ENCODE measurements at places on chromosomes 6 and 20. TPM values are rescaled to one million over a fixed set of nuclear protein-coding genes. Genes with fewer than 3 reads are reported as not detected.

DNA sequence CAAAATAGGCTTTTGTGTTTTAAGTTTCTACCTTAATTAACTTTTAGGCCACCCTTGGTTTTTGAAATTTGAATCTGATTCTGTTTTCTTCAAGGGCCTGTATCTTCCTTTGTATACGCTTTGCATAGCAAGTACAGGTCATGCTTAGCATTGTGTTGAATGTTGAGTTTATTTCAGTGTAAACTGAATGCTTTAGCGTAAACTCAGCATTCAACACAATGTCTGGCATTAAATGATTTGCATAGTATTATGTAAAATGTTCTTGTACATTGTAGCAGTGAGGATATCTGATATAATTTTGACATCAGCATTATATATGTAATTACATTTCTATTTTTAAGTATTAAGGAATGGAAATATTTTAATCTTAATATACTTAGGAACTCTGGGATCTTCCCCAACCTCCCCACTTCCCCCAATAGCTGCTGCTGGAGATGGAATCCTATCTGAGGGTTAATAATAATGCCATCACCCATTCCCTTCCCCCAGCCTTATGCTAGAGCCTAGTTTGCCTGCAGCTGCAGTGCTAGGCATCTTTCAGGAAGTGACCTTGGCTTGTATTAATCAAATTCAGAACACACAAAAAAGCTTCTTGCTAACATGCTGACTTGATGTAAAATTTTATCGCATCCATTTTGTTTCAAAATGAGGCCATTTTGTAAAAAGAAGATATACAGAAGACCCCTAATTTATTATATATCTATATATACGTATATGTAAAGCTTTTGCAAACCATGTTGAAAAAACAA, 73.1 kb downstream of the NCOA3 start:
- no peak for DNase-seq

GRCh38 chr6:7154341-7155139, 46.8 kb downstream of the RREB1 start:
- DNase-seq: no peak

DNA sequence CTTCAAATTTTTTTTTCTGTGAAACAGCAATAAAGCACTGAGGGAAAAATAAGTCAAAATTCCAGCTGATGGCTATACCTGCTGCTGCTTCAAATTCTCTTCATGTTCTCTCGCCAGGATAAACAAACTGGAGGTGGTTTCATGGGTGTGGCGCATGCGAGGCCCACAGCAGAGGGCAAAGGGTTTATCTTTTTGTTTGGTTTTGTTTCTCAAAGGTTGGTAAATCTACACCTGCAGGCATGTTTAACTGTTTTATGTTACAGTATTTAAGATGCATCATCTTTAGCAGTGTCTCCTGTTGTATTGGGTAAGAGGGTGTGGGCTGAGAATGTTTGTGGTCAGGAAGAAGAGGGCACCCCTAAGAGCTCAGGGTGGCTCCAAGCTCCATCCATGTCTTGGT, 342.2 kb downstream of the CDH26 start:
- no peak for DNase-seq

DNA sequence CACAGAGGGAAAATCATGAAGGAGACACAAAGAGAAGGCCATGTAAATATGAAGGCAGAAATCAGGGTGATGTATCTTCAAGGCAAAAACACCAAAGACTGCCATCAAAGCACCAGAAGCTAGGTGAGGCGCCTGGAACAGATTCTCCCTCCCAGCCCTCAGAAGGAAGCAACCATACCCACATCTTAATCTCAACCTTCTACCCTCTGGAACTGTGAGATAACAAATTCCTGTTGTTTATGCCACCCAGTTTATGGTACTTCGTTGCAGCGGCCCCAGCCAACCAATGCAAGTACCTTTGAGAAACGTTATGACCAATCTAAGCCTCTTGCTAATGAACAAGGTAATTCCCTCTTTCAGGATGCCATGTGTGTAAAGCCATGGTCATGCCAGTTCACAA, 66.2 kb upstream of the STXBP5 start:
- no peak for DNase-seq

DNA sequence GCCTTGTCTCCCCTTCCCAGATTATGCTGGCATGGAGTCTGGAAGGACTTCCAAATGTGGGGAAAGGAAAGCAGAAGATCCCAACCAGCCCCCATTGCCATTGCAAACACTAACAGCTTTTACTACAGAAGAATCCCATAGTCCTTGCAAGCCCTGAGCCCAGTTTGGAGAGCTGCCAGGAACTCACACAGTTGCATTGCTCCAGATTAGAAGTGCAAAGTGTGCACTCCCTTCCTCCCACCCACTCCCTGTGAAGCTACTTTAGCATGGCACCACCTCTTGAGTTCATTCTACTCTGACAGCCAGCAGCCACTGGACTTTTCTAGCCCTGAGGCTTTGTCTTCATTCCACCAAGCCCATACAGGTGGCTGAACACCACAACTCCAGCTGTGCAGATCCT, 67.6 kb downstream of the SLC22A2 start:
- DNase-seq: no peak

GRCh38 chr6:2429032-2429431, 183.6 kb upstream of the GMDS start:
- no peak for DNase-seq

DNA sequence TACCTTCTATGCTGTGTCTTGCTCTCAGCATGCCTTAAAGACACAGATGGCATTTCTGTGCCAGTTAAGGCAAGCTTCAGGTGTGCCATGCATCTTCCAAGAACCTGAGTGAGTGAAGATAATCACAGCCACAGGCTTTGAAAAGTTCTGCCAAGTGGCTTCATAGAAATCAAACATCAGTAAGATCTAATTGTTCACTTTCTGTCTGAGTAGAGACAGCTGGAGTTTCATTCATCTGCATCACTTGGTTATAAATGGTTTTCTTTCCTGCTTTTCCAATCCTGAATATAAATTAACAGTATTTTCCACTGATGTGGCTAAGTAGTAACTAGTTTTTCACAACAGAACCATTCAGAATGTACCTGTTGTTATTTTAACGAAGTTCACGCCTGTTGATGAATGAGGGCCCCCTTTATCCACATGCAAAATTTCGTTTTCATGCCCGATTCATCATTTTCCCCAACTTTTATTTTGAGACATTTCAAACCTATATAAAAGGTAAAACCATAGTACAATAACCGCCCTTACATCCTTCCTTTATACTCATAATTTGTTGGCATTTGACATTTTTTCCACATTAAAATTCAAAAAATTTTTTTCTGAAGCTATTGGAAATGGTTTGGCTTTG, 38.6 kb upstream of the KCNG1 start:
- no peak for DNase-seq

DNA sequence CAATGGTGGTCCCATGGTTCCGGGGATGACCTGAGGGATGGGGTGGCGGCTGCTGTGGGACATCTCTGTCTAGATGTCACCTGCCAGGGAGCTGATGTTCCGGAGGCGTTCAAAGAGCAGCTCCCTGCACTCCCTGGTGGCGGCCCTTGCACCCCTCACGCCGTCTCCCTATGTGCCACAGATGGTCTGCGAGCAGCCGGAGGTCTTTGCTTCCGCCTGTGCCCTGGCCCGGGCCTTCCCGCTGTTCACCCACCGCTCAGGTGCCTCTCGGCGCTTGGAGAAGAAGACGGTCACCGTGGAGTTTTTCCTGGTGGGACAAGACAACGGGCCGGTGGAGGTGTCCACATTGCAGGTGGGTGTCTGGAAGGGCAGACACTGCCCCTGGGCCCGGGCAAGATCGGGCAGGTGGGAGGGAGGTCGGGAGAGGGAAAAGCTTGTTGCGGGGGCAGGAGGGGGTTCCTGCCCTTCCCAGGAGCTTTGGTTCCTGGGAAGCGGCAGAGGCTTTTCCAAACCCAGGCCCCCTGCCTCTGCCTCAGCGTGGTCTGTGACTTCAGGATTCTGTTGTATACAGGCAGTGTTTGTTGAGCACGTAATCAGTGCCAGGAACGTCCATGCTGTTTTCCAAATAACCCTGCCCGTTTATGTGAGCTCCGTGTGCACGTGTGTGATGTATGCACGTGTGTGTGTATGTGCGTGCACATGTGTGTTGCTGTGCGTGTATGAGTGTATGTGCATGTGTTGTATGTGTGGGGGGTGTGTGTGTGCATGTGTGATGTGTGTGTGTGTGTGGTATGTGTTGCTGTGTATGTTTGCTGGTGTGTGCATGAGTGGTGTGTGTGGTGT, 1.9 kb downstream of the NPEPL1 start:
- no peak for DNase-seq

BIRC7 gene
- total RNA-seq: not detected

DNA sequence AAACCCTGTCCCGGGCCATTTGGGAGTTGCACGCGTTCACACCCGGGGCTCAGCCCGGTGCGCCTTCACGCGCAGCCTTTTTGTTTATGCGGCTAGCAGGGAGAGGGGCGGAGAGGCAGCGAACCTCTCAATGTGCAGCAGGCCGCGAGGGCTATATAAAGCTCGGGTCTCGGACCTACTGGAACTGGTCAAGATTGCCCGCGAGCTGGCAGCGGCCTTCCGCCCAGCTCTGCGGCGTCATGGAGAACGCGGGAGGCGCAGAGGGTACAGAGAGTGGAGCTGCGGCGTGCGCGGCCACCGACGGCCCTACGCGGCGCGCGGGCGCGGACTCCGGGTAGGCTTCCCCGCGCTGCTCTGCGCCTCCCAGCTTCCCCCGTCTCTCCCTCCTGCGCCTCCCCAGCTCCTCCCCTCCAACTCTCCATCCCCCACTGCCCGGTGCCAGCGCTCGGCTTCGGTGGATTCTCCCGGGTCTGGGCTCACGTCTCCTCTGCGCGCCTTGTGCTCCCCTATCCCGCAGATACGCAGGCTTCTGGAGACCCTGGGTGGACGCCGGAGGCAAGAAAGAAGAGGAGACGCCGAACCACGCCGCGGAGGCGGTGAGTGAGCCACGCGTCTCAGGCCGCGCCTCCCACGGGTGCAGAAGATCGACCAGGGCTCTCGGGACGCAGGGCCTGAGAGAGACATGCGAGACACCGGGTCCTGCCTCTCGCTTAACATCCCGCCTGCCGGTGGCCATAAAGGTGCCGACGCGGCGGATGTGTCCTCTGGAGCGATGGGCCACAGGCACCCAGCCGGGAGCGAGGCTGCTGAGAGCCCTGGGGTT, at the start of gene RIPPLY2:
TSS of gene RIPPLY2 (plus strand) at position 183 of the 823 bp plus-strand sequence. CDS start at position 240, 57 bp downstream.
- no peak for DNase-seq

DNA sequence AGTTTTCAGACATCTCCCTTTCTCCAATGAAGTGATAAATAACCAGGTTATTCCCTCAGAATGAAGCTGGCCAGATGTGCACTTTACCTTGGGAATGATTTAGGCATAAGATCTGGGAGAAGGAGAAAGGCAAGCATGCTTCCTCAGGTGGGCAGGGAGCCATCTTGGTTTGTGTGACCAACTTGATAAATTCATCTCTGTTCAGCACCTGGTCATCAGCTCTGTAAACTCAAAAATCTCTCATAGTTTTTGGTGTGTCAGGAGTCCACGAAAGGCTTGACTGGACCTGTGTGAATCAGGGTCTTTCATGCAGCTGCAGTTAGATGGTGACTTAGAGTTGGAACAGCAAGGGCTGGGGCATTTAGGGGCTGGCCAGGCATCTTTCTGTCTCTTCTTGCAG, 24.5 kb downstream of the ENPP1 start:
- no peak for DNase-seq

Measured in esophagus squamous epithelium (tissue), 5 donors.